Fibroblast of skin of right quadriceps (primary cell): ENCODE measurements at places on chromosomes 2 and 18.
A peak's percentile ranks its signal among the peaks of the same experiment; 100 is the strongest.

DNA sequence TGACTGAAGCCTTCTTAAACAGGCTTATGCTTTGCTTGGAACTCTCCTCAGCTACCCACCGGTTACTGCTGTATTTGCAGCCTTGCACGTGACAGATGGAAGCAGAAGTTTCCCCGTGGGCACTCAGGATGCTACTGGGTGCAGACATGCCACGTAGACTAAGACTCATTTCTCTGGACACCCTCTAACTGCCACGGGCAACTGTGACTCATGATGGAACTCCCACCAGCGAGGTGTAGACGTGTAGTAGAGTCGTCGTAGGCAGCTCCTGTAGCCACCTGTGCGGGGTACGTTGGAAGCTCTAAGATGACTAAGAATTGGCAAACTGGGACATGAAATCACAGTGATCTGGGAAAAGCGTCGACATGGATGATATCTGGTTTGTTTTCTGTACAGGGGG, 27.5 kb downstream of the TSHZ1 start:
- no peak for DNase-seq

- DNase-seq = no peak
Observed at GRCh38 chr2:8222979-8223694, 458.7 kb upstream of the ID2 start.

GRCh38 chr2:211690736-211691135, 847.9 kb downstream of the ERBB4 start:
- DNase-seq = no peak

DNA sequence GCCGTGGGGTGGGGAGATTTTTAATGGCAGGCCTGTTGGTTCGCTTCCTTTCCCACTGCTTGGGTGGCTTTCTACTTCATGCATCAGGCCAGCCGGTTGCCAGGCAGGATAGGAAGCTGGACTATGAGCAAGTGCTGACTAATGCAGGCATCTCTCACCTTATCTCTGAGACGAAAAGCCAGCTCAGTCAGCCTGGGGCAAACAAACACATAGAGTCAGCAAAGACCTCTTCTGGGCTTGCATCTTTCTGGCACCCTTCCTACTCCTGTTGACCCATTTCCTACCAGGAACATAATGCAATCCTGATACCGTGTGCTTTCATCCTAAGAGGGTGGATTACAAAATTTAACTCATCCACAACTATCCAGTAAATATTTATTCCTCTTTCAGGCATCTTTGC, 416.6 kb upstream of the MEX3C start:
- peak; percentile 34 for DNase-seq

DNA sequence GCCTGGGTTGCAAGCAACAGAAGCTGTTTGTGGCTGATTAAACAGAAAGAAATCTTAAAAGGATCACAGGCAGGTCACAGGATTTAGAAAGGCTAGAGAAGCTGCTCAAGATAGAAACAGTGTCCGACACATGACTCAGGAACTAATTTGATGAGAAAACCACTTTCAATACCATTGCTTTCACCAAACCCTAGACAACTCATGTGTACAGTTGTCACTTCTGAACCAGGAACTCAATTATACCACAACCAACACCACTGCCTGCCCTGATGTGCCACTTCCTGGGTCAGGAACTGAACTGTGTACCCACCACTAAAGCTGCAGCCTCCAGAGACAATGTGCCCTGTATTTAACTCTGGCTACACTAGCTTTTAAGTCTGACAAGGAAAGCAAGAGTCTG, 56.0 kb downstream of the TMEM247 start:
- DNase-seq = no peak

DNA sequence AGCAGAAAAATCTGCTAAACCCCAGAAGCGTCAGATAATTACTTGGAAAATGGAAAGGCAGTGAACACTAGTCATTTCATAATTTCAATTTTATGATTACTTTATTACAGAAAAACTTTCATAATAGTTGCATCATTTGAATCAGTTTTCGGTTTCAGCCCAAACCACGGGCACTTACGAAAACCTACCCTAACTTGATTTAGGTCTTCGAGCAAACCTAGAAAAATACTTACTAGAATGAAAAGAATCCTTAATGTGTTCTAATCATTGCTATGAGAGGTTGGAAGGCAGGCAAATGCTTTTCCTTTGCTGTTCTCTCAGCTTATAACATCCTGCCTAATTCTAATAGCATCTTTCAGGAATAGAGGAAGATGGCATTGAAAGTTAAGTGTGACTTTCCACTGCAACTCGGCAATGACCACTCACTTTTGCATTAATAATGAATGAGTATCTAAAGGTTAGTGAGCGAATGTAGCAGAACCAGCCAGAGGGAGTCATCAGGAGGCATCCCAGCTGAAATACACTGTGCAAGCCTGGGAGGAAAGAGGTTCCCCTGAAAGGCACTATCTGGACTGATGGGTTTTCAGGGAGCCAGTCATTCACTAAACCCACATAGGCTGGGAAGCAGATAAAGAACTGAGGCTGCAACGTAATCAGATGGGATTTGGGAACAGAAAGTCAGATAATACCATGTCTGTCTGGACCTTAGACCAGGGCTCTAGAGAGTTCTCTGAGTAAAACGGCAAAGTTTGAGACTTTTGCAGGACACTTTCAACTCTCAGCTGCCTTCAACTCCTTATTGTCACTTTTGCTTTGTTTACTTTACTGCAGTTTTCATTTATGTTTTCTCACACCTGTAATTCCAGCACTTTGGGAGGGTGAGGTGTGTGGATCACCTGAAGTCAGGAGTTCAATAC, 520.8 kb downstream of the RNF144A start:
- DNase-seq = no peak

- DNase-seq = peak; percentile 49
Observed at GRCh38 chr2:197993830-197994229, 189.4 kb downstream of the PLCL1 start.

DNA sequence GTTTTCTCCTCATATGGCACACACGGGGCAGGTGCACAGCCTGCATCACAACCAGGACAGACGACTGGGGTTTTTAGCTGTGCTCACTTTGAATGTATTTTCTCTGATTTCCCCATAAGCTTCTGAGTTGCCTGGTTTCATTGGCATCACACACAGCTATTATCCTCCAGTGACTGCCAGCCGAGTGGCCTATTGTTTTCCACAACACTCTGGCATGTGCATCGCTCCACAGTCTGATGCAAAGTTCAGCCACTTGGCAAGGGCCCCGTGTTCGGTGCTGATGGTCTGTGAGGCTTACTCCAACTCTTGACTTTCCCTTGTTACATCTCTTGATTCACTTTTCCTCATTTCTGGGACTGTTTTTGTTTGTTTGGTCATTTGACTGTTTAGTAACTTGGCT, 593.1 kb downstream of the CBLN2 start:
- DNase-seq = no peak

DNA sequence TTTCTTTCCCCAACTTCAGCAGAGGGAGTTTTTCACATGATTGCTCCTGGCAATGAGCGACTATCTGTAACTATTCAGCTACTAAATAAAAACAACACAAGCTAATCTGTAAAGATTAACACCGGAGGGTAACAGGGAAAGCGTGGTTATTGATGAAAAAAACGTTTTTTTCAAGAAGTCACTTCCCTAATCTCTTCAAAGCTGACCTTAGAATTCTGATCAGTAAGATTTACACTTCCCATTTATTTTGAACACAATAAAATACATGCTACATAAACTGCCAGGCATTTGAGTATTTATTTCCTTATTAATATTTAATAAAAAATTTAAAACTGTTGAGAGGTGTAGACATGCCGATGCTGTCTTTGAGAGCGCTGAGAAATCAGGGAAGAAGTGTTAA, 207.4 kb upstream of the HDAC4 start:
- DNase-seq = no peak

DNA sequence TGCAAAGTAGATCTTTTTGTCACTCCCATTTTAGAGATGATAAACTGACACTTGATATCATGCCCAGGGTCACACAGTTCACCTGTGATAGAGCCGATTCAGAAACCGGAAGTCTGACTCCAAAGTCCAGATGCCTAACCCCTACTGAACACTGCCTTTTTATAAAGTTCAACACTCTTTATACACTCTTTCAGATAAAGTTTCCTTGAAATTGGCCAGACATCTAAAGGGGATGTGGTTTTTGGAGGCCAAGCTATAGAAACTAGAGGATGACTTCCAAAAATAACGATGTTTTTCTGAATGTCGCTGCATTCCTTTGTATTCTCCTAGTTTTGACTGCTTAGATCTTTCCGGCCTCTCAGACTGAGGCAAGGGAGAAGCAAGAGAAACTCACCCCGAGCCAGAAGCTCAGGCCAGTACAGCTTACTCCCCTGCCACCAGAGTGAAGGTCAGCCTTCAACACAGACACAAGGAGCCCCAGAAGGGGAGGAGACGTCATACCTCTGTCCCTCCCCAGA, 61.8 kb downstream of the NRP2 start:
- DNase-seq = no peak

DNA sequence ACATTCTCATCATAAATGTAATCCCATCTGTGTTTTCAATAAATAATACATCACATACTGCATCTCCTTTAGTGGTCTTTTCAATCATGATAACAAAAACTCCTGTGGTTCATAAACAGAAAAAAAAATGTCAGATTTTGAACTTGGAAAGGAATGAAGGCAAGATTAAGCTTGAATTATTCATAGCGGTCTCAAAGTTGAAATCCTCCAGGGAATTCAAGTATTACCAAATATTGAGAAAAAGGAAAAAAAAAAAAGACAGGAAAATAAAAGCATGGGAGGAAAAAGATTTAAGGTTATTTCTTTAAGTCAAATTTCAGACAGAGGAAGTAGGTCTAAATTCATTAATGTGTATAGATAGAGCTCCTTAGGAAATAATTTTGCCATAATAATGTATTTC, 92.1 kb downstream of the COLEC12 start:
- DNase-seq = peak; percentile 63

- DNase-seq = no peak
Observed at GRCh38 chr2:9262671-9263171, 56.1 kb downstream of the ASAP2 start.

DNA sequence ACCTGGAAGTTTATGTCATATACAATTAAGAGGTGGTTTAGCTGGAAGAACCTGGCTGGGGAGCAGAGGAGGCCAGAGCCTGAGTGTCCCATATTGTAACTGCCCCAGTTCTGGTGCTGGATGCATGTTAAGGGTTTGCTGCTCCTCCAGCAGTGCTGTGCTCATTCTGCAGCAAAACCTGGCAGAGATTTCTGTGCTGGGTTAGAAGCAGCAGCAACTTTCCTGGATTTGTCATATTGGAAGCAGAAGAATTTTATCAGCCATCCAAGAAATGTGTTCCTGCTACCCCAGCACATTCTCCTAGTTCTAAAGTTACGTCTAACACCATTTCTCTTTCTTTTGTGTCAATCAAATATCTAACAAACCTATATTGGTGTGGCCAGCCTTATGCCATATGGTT, 284.1 kb downstream of the TDRD15 start:
- no peak for DNase-seq

DNA sequence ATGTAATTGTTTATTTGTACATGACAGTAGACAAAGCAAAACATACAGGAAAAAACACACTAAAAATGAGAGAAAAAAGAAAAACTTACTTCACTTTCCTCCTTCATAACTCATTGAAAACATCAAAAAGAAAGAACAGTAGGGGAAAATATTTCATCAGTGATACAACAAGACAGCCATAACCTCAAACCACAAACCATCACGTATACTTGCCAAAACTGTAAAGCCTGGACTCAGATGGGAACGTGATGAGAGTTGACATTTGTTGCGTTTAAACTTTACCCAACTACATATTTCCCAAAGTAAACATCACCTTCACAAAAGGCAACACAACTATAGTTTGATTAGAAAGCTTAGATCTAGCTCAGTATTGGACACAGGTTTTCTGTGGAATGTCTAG, 278.2 kb upstream of the COL3A1 start:
- DNase-seq = peak; percentile 90

DNA sequence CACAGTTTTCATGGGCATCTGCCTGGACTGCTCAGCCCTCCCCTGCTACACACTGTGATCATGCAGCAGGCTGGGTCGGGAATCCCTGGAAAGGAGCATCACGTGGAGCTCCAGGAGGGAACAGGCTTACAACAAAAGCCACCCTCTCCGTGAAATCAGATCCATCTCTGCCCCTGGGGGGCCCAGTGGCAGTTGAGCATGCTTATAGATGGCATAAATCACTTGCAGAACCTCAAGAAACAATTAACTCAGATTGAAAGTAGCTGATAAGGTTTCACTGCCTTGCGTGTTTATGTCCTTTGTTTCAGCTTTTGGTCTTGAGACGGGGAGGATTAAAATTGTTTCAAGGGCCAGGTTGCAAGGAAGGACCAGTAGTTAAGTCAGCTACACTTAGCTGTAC, 354.8 kb upstream of the MEIS1 start:
- no peak for DNase-seq

- no peak for DNase-seq
Observed at GRCh38 chr18:77959248-77959647, 709.6 kb downstream of the GALR1 start.
